Left cardiac atrium (tissue), 4 donors: ENCODE measurements at places on chromosomes 5 and 9. TPM values are rescaled to one million over a fixed set of nuclear protein-coding genes. Genes with fewer than 3 reads are reported as not detected.

DNA sequence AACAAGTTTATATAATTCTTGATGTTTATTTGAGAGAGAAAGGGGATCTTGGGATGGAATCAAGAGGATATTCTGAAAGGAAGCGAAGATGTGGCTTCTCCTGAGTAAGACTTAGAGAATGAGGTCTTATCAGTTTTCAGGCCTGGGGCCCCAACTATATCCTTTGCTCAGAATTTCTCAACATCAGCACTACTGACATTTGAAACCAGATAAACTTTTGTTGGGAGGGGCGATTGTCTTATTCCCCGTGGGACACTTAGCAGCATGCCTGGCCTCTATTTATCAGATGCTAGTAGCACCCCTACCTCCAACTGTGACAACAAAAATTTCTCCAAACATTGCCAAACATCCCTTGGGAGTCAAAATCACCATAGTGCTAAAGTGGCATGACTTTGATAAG, 567.7 kb downstream of the MAT2B start:
- DNase-seq: no peak

DNA sequence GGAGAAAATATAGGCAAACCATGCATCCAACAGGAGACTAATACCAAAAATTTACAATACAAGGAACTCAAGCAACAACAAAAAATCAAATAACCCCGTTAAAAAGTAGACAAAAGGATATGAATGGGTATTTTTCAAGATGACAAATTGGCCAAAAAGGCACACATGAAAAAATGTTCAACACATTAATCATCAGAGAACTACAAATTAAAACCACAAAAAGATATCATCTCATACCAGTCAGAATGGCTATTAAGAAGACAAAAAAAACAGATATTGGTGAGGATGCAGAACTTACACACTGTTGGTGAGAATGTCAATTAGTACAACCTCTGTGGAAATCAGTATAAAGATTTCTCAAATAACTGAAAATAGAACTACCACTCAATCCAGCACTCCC, 35.0 kb downstream of the TEX10 start:
- no peak for DNase-seq

GRCh38 chr9:111236332-111236731, 93.7 kb downstream of the OR2K2 start:
- DNase-seq: no peak

DNA sequence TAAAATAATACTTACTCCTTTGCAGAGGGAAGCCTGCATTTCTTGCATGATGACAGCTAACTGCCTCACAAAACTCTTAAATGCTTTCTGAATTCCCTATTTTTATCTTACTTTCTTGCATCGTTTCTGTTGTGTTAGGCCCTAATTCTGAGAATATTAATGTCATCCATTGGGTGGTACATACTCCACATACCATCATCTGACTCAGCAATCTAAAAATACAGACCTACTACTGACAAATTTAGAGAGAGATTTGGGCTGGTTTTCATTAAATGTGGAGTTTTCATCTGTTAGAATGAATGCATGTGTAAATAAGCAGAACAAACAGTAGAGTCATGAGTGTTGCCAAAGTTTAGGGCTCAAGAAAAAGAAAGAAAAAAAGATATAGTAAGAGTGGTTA, 26.5 kb upstream of the KCNN2 start:
- DNase-seq: no peak

NUTM2G gene
- total RNA-seq: not detected

DNA sequence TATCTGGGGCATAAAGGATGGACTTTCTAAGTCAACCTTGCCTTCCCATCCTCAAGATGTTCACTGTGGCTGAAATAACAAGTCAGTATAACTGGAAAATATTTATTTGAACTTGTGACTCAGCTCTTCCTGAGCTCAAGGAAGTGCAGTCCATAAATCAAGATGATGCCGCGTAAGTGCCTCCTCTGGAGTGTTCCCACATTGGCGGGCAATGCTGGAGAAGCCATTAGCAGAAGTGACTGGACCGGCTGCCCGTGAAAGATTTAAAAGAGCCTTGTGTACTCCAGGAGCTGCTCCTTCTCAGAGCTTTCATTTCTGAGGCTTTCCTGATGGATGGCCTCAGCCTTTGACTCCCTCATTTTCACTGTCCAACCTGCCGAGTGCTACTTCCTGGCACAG, 17.4 kb downstream of the TMOD1 start:
- DNase-seq: peak; percentile 62

TMEM215 gene
- not detected for total RNA-seq

GRCh38 chr5:128708841-128709240, 170.8 kb upstream of the FBN2 start:
- DNase-seq: no peak

GRCh38 chr5:127820910-127821553, 117.8 kb downstream of the CCDC192 start:
- DNase-seq: no peak

IL11RA gene
- total RNA-seq: 38.3 TPM

DNA sequence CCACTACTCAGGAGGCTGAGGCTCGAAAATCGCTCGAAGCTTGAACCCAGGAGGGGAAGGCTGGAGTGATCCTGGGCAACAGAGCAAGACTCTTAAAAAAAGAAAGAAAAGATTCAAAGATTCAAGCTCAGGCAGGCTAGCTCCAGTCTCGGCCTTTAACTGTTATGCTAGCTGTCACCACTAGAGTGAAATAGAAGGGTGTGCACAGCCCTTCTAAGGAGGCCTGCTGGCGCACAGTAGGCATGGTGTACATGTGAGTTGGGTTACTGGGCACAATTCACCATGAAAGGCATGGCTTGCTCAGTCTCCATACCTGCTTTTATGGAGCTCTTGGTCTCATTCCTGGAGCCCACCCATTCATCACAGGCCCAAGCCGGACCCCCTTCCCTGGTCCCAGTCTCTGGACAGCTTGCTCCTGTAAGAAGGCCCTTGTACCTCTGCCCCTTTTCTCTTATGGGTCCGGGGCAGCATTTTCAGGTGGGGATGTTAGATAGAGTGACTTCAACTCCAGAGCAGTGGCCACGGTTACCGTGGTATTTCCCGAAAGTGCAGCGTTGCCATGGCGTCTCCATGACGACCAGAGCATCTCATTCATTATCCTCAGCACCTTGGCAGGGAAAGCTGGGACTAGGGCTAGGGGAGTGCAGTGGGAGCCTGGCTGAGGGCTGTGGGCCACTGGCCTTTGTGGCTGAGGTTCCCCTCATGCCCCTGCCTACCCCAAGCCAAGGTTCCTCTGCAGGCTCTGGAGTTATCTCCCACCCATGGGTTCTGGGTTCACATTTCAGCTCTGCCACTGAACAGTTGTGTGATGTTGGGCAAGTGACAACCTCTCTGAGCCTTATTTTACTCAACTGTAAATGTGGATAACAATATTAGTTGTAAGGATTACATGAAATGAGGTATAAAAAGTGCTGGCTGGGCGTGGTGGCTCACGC, 5.7 kb downstream of the NDST1 start:
- DNase-seq: no peak

HCN1 gene
- total RNA-seq: 5.6 TPM

GRM6 gene
- total RNA-seq: not detected

GRCh38 chr9:114798780-114799427, 6.9 kb downstream of the TNFSF15 start:
- DNase-seq: no peak

DNA sequence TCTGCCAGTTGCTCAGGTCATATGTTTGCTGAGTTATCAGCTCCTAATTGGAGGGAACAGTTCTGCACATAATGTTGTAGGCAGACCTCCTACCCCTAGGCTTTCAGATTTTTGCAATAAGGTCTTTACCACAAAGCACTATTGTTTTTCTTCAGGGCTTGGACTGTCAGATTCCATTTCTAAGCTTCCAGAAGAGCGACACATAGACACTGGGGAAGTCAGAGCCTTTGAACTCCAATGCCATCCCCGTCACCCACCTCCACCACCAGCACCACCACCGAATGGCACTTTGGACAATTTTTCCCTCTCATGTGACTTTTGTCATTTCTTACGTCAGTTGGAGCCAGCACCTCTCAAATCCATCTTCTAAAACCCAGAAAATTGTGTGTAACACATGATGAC, 28.3 kb upstream of the SPRY4 start:
- DNase-seq: no peak

GARIN3 gene
- total RNA-seq: not detected

GRCh38 chr9:95130484-95130883, 187.0 kb downstream of the FANCC start:
- DNase-seq: no peak
